Midbrain (tissue), 1 donor: ENCODE measurements at places on chromosomes 12 and 14.

- DNase-seq = no peak
These were observed 135.2 kb downstream of the ADGRD1 start for GRCh38 chr12:131088701-131089530.

DNA sequence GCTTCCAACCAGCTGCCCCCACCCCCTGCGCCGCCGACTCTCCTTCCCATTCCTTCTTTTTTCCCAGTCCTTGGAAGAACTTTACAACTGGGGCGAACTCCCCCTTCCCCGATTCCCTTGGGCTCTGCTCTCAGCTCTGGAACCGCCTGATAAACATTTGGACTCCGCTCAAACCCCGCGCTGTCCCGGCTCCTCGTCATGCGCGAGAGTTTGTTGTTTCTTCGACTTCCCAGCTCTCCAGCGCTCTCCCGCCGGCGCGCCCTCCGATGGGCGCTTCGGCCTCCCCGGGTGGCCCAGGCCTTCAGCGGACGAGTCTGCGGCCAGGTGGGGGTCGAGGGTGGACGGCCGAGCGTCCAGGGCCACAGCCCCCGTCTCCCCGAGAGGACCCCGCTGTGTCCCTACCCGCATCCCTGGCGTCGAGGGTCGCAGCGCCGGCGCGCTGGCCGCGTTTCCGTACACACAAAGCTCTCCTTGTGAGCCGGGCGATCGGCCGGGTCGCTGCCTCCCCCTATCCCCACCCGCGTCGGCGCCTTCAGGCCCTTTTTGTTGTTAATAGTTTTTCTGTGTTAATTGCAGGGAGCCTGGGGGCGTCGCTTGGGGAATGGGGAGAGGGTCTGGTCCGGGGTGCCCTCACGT, 847 bp downstream of the MMP14 start:
- DNase-seq = peak; percentile 25

DNA sequence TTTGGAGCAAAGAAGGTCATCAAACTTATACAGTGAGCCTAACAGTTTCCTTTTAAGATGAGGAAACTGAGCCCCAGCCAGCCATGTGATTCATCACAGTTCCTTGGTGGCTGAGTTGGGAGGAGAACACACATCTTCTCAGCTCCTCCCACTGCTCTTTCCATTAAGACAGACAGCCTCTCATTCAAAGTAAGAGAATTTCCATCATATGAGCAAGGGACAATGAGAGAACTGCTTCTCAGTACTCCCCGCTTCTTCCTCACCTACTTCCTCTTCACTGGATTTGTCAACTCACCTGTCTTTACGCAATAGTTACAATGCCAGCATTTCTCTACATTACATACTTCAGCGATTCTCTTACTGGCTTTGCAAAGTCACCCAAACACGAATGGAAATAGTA, 2.2 kb downstream of the IFNG start:
- DNase-seq = no peak

GRCh38 chr14:68379510-68380328, 413.1 kb downstream of the ZFP36L1 start:
- no peak for DNase-seq

- peak; percentile 60 for DNase-seq
These were observed 22.5 kb downstream of the EML1 start for GRCh38 chr14:99815696-99816095.

DNA sequence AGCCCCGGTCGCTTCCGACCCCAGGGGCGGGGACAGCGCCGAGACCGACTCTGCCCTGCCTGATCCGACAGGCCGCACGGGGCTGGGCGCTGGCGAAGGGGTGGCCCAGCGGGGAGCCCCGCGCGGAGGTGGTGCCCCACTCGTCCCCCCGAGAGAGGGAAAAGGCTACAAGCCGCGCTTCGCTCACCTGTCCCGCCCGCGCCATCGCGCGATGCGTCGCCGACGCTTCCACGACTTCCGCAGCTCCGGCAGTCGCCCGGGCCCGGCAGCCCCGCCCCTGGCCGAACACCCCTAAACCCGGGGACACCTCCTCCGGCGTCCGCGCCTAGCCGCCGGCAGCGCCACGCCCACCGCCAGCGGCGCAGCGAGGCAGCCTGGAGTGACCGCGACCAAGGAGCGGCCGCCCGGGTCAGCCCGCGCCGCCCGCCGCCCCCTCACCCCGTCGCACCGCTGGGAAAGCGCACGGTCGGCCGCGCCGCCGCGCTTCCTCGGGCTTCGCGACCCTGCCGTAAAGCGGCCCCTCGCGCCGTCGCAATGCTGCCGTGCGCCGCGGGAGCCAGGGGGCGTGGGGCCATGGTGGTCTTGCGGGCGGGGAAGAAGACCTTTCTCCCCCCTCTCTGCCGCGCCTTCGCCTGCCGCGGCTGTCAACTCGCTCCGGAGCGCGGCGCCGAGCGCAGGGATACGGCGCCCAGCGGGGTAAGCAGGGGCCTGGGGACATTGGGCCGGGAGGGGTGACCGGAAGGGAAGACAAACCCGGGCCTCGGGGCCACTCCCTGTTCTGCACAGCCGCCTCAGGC, at the start of the genes BAG5 and COA8:
Gene BAG5 (minus strand): TSS at position 229 of the 797 bp plus-strand sequence. CDS start 1,493 bp downstream, outside the sequence.
Gene COA8 (plus strand): TSS at position 532 of the 797 bp plus-strand sequence. CDS start 42 bp downstream, at position 574.
- peak; percentile 86 for DNase-seq

DNA sequence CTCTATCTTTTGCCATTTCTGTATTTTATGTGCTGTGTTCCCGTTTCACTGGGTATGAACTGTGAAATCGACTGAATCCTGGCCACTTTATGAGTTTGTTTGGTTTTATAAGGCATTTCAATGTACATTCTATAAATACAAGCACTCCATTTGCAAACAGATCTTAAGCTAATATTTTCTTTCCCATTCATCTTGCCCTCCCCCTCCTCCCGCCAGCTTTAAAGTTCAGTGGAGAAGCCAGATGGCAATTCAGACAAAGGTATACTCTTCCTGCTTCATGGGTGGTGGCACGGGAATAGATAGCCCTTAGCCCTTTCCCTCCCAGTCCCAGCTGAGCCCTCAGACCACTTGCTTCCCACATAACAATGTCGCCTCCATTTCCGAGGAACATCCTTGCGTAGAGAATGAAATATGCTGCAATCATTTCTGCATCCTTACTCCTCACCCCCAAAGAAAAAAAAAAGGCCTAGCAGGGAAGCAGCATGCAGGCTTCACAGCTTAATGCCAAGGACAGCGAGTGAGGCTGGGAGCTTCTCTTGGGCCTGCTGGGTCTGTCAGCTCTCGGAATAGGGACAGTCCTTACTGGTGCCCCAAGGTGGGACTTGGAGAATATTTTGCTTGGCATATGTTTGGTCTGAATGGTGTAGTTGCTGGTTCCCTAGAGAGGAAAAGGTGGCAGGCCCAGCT, 52.8 kb upstream of the SRSF5 start:
- no peak for DNase-seq

DNA sequence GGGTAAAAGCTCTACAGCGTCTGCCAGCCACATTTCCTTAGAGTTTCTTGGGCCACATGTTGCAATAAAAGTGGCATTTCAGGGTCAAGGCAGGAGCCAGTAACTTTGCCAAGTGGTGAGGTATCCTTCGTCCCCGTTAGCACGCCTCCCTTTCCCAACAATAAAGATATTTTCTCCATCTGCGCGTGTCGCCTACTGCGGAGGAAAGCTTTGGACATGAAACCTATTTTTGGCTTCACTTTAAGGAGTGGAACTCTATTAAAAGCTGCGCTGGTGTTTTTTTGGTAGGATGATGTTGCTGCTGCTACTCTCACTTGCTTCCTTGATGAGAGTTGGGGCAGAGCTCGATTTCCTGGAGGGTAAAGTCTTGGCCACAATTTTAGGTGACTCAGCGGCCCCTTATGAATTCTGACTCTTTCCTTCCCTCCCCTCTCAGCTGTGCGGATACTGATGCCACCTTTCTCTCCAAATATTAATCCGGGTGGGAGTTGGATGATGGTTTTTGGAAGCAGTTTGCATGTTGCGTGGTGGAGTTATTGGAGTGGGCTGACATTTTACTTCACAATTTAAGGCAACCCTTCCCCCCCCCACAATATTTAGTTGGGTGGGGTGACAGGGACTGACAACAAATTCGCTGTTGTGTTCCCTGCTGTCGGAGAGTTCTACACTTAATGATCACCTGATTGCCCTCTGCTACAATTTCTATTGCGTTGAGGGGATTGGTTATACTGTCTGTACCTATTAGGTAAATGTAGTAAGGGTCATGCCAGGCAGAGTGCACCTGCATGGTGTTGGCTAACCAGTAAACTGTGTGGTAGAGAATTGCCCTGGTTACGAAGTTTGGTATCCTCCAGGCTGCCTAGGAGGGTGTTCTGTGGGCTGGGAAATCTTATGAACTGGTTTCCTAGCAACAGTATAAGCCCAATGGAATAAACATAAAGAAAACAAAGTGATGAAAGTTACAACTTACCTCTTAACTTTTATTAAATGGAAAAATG, 1.1 kb downstream of the CCDC91 start:
- no peak for DNase-seq

DNA sequence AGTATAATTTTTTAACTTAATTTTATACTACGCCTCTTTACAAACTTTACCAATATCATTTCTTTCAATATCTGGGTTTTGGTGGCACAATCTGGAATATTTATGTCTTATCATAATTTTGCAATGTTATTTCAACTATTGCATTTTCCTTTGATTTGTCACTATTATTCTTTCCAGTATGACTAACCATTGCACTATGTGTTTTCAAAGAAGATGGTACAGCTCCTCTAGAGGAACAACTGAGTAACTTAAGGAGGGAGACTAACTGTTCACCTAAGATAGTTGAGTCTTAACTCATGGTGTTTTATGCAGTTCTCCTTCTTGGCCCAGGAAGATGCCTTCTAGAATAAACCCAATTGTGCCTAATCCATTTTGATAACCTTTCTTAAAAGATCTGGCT, 60.5 kb upstream of the KIF21A start:
- no peak for DNase-seq

DNA sequence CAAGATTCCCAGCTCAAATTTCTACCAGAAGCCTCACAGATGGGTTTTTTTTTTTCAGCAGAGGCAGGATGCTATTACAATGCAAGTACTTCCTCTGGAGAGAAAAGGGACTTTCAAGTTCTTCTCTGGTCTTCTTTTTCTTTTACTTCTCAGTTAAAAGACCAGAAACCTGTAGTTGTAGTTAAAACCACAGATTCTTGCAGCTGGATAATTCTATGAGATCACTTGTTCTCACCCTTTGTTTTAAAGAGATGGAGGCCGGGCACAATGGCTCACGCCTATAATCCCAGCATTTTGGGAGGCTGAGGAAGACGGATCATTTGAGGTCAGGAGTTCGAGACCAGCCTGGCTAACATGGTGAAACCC, 47.6 kb upstream of the OVCH1 start:
- no peak for DNase-seq

DNA sequence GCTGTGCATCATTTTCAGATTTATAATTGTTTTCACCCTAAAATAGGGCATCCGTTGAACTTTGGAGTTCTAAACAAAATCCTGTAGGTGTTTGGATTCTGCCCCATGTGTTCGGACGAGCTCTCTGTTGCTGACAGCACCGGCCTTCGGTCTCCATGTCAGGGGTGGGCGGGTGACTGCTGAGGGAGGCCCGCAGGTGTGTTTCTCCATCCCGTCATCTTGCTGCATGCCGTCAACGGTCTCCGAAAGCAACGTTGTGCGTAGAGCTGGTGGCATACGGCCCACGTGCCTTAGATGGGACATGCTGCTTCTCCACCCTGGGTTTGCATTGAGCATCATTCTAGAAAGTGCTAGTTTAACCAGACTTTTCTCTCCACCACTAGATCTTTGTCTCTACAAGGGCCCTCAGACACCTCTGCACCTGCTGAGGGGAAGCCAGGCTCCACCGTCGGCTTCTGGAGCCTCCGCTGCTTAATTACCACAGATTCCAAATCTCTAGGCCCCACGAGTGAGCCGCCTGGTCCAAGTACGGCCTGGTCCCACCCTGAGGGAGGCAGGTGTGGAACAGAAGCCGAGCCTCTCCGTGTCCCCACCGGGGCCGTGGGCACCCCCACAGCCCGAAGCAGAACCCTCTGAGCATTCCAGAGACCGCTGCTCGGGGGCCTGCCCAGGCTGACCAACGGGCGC, 15.7 kb upstream of the AMN start:
- no peak for DNase-seq

DNA sequence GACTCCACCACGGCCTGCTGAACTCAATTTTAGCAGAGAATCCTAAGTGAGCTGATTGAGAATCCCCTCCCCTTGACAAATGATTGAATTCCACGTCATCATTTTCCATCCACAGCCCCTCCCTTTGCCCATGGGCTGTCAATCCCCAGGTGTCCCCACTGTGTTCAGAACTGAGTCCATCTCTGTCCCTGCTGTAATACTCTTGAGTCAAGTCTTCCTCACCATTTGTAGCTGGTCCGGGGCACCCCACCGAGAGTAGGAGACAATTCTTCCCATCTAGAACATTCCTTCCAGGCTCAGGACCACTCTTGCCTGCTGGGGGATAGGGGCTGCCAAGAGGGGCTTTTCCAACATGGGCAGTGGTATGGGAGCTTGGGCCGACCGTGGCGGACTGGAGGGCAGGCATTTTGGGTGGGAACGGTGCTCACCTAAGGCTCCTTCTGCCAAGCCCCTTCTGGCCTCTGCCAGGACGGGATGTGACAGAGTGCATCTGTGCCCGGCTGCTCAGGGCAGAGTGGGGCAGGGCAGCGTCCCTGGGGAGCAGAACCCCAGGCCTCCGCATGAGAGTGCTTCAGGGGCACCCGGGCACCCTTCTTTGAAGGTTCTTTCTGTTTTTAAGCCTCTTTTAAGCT, 218.1 kb upstream of the RTL1 start:
- DNase-seq = no peak

DNA sequence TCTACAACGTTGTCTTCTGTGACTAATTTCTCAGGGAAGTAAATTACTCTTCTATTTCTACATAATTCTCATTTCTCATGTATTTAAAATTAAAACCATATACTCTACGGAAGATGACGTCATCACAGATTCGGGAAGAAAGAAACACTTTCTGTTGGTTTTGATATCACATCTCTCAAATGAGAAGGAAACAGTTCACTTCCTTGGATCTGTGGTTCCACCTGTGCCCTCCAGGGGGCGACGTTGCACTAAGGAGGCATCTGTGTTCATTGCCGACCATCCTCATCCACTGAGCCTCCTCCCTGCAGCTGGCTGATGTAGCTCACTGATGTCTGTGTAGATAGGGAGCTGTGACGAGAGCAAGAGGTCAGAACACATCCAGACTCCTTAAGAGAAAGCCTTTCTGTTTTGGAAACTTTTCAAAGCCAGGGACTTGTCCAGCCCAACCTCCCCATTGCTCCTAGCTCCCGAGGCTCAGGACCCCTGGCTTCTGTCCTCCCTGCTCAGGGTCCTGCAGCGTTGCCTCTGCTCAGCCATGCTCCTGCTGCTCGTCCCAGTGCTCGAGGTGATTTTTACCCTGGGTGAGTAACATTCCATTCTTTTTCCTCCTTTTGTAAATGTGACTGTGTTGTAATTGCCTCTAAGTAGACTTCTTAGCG, 172.7 kb upstream of the OR4E1 start:
- DNase-seq = peak; percentile 15
